A172 (cell line): ENCODE measurements at places on chromosomes 16 and 17.

GRCh38 chr16:88566158-88566557 lies 4.0 kb upstream of the ZC3H18 start:
- no peak for DNase-seq

DNA sequence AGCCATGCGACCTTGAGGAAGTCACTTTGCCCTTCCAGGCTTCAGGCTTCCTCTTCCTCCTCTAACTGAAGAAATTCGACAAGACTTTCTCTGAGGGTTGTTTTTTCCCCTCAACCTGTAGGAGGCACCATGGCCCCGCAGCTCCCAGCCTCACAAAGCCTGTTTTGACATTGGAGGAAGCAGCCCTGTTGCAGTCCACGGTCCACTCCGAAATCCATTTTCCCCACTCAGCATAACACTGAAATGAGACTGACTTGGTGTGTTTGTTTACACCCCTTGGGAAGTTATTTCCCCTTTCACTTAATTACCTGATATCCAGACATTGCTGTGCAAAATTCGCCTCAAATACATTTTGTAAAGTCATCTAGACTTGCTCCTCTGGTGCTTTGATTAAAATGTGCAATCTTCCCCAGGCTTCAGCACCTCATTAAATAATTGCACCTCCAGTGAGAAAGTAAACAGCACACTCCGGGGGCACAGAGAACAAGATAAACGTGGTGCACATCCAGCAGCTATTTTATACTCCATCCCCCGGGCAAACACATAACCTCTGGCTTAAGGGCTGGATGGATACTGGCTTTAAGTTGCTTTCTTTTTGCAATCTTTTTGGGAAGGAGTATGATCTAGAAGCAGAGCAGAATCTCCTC lies 41.4 kb upstream of the PIRT start:
- no peak for DNase-seq

DNA sequence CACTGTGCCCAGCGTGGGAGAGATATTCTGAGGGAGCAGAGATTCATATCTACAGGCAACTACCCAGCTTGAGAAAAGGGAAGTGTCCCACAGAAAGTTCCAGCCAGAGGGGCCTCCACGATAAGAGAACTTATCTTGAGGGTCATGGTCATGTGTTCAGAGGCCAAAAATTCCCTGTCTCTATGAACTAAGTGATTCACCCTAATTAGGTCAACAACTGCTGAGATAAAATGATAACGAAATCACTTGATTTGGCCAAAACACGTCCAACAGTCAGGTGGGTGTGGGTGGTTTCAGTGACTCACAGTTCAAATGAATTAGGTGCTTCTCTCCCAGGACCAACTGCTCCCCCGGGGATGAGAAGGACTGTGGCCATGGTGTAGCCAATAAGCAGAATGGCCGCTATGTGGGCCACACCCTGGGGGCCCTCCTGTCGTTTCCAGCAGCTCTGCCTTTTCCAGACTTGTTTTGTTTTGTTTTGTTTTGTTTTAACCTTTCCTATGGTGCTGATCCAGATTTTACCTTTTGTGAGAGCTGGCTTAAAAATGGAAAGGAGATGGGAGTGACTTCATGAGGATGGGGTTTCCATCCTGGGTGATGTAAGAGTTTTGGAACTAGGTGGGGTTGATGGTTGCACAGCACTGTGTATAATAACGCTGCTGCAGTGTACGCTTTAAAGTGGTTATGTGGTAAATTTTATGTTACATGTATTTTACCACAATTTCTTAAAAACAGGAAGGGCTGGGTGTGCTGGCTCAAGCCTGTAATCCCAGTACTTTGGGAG lies 8.7 kb downstream of the DNAI2 start:
- peak; percentile 97 for DNase-seq

- DNase-seq = peak; percentile 86
Measured at GRCh38 chr17:50952013-50952412, 85.9 kb upstream of the TOB1 start.

DNA sequence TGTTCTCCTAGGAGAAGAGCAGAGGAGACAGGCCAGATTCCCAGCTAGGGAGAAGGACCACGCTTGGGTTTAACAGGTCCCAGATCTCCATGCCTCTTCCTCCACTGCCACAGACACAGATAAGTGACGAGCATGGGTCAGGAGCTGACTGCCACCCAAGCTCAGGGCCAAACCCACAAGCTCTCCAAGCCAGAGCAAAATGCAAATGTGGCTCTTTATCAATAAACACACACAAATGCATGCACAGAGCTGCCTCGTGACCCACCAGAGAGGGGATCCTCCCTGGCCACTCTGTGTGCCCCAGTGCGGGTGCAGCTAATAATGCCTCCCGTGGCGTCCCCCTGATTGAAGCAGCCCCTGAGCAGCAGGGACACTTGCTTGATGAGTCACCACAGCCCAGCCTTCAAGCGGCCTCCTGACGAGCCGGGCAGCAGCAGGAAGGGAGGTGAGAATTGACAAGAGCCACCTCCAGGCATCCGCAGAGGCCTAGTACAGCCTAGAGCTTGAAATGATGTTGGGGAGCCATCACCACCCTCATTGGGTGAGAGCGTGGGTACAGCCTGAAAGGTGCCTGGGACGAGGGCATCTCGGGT lies 143.9 kb downstream of the CCDC182 start:
- peak; percentile 30 for DNase-seq

DNA sequence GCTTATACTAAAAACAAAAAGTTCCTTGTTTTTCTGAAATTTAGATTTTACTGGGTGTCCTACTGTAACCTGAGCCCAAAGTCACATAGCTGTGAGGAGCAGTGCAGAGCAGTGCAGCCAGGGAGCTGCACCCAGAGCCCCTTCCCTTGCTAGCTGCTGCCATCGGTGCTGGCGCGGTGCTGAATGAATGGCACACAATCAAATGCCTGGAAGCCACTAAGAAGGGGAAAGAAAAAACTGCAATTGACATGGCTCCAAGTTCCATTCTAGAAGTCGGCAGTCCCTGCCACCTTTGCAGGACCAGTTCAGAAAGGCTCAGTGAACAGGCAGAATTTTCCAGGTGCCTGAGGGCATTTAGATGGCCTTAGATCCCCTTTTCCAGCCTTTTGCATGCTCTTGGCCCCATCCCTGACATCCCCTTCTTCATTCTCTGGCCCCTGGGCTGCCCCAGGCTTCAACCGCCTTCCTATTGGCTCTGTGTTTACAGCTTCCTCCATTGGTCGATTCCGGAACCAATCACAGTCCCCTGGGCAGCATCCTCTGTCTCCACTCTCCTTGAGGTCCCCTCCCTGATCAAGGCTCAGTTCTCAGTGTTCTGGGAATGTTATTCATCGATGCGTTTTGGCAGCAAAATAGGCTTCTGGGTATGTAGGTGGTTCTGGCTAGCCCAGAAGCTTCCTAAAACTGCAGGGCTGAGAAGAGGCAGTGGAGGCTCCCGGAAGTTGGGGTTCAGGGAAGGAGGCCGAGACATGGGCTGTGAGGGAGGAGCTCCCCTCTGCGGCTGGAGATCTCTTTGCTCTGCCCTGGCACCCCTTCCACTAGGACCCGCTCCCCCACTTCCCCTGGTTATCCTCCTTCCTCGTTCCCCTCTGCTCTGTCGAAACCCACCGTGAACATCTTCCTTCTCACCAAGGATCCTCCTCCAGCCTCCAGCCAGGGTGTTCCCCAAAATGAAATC lies 37.9 kb downstream of the ATP2C2 start:
- DNase-seq = no peak

- DNase-seq = no peak
Measured at GRCh38 chr16:67666032-67666551, 458 bp downstream of the ENKD1 start.

DNA sequence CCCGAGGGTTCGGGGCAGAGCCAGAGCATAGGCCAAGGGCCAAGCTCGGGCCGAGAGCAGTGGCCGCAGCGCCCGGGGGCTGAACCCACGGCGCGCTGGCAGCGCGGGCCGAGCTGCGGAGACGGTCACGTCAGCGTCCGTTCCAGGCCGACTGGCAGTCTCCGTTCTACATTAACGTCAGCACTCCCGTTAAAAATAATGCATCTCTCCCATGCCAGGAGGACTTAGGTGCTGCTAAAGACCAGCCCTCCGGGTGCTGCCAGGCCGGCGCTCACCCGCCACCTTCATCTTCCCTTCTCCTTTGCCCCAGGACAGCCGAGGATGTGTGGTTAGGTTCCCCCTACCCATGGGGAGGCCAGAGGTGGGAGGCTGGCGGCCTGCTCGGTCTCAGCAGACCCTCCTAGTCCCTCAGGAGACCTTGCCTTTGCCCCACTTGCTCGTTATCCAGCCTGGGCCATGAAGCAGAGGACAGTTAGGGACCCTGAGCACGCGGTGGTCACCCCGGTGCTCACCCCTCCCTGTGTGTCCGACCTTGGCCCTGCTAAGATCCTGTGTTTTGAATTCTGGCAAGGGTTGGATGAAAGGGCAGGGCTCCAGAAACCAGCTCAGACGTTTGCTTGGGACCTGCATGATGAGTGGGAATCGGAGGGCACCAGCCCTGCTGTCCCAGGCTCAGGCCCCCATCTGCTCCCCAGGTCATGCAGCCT lies 572 bp downstream of the MPG start:
- DNase-seq = no peak

DNA sequence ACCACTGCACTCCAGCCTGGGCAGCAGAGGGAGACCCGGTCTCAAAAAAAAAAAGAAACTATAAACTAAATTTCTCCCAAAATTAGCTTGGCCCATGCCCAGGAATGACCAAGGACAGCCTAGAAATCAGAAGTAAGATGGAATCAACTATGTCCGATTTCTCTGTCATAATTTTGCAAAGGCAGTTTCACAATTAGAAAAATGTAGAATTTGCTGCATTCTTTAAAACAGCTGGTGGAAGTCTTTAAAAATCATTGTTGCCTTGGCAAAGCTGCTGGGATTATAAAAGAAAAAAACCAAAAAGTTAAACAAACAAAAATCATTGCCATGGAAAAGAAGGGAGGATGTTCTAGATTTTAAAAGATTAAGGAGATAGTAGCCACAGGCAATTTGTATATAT lies 32.4 kb downstream of the WWP2 start:
- no peak for DNase-seq

DNA sequence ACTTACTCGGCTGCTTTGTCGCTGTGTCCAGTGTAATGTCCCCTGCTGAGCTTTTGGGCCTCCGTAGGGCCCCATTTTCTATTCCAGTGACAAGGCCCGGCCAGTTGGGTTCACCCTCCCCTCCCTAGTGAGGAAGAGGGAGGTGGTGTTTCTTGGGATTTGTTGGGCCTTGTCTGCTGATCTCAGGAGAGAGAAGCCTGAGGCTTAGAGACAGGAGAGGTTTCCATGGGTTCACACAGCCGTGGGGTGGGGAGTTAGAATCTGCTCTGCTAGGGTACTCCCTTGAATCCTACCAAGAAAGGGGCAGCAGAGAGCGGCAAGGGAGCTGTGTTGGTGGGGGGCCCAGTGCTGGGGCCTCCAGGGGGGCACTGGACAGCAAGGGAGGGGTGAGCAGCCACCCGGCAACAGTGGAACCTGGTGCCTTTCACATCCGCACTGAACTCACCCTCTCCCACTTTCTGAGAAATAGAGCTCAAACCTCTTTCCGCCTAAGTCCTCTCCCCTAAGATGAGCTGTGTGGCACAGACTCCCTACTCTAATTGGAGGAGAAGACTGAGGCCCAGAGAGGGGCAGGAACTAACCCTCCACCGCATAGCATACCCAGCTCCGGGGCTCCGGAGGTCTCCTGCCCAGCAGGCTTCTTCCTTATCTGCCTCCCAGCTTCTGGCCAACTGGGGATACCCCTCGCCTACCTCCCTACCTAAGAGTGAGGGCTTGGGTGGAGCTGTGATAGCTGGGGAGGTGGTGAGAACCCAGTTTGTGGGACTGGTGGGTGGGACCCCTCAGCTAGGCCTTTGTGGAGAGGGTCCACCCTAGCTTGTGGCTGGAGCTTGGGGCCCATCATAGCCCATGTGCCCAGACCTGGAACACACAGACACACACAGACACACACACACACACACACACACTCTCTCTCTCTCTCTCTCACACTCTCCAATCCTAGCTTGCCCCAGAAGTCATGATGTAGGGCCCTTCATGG lies 6.8 kb downstream of the TBKBP1 start:
- no peak for DNase-seq

DNA sequence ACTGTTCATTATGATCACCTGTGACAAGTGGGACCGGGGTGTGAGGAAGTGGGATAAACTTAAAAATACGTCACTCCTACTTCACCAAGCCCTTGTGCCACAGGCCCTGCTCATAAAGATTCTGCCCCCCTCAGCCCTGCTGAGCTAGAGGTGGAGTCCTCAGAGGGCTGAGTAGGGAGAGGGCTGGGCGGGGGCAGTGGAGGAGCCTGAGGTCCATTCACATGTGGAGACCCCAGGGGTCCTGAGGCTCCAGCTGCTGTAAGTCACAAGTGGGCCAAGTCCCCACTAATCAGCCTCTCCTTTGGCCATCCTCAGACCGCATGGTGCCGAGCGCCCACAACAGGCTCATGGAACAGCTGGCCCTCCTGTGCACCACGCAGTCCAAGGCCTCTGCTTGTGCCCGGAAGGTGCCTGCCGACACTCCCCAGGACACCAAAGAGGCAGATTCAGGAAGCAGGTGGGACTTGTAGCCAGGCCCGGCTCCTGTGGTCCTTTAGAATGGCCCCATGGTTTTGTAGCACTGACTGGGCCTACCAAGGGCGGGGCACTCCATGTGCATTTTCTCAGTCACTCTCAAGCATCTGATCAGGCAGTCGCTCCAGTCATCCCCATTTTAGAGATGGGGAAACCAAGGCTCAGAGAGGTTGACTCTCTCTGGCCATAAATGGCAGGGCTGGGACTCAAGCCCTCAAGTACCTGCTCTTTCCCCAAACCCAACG lies 10.4 kb downstream of the DNAAF8 start:
- DNase-seq = no peak

DNA sequence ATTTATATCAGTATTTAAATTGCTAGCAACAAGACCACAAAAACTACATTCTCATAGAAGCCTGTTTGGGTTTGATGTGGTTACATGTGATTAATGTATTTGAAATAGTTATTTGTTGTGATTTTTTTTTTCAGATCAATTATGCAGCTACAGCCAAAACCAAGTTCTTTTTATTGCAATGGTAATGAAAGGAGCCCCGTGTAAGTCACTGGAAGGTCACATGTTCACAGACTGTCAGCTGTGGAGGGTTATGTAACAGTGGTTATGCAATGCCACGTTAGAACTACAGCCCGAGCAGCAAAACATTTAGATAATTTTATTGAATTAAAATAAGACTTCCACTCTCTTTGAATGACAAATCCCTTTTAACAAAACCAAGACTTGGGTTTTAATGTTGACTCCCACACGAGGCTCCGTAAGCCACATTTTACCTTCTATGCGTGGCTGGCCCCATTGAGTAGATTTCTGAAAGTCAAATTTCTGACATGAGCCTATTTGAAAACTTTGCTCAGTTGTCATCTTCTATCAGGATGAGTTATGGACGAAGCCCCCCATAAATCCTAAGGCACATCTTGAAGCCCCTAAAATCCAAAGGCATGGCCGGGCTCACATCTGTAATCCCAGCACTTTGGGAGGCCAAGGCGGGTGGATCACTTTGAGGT lies 41.8 kb upstream of the SEC14L1 start:
- no peak for DNase-seq

DNA sequence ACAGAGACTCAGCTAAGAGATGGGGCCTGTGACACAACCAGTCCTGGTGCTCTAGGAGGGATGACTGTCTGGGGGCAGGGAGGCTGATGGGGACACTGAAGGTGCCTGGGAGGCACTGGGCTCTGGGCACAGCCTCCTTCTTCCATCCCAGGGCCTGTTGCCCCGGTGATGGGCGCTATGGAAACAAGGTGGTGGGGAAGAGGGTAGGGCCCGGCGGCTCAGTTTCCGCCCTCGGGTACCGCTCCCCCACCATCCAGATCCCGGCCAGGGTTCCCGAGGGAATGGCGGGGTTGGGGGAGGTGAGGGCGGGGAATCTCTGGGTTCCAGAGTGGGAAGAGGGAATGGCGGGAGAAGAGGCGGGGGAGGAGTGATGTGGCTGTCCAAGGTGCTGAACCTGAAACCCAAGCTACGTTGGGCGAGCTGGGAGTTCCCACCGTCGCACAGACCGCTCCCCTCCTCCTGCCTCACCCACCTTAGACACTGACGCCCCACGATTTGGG lies 981 bp downstream of the KCNH4 start:
- no peak for DNase-seq
